ENCODE measurements at places on chromosomes 5 and 9.

- DNase-seq: no peak
These were observed 26.3 kb upstream of the CDKN2AIPNL start for GRCh38 chr5:134437847-134438581.

GRCh38 chr5:178163772-178164735, 10.4 kb upstream of the NHP2 start:
- peak; percentile 97 for DNase-seq

GRCh38 chr9:70425192-70425591, 10.7 kb upstream of the KLF9 start:
- DNase-seq: no peak

- DNase-seq: peak; percentile 31
These were observed 23.1 kb upstream of the CNOT6 start for GRCh38 chr5:180470966-180471582.

DNA sequence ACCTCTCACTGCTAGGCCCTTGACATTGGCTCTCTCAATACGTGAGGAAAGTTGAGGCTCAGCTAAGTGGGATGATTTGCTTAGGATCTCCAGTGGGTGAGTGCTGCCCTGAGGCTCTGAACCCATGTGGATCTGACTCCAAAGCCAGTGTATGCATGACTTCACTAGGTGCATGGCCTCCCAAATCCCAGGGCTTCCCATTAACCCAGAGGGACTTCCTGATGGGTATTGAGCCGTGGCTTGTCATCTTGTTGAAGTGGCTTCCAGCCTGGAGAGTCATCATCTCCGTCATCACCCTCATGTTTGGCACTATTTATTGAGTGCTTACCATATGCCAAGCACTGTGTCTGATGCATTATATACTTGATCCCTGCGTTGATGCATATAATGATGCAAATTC, 37.3 kb upstream of the TEX48 start:
- DNase-seq: no peak

GRCh38 chr9:131668439-131669268, 71.2 kb downstream of the RAPGEF1 start:
- peak; percentile 69 for DNase-seq

DNA sequence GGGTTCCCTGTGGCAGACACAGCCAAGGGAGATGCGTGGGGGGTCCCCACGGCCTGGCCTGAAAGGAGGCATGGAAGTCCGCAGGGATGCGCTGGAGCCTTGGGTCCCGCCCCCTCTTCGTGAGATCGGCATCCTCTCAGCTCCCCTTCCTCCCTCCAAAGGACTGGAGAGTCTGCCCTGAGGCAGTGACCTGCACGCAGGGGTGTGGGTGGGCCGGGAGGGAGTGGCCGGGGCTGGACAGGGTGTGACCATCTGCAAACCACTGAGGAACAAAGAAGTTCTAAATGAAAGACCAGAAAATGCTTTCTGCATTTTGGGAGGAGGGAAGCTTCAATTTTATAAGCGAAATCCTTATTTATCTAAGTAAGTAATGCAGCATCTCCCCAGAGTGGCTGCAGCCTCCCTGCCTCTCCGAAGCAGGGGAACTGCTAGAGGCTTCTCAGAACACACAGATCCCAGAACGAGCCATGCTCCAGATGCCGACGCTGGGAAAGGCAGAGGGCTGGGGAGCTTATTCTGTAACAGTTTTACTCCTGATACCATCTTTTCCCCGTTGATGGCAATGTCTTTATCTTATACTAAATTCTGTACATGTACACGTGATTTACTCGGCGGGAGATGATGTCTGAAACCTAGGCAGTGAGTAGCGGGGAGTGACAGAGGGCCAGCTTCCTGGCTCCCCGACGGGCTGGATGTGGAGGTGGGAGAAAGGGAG, 221.7 kb downstream of the FANCC start:
- DNase-seq: no peak

- DNase-seq: no peak
These were observed 554.0 kb downstream of the TLE4 start for GRCh38 chr9:80125731-80126264.

- DNase-seq: no peak
These were observed 202.9 kb downstream of the AOPEP start for GRCh38 chr9:94929369-94929756.
